Stimulated activated naive CD8-positive, alpha-beta T cell treated with anti-CD3 and anti-CD28 coated beads, Interleukin-15, amount 100 ng/mL, for 72 hours (primary cell): ENCODE measurements at places on chromosomes 5 and 9.

GRCh38 chr9:130101915-130102314 lies 48.2 kb downstream of the GPR107 start:
- DNase-seq = no peak

DNA sequence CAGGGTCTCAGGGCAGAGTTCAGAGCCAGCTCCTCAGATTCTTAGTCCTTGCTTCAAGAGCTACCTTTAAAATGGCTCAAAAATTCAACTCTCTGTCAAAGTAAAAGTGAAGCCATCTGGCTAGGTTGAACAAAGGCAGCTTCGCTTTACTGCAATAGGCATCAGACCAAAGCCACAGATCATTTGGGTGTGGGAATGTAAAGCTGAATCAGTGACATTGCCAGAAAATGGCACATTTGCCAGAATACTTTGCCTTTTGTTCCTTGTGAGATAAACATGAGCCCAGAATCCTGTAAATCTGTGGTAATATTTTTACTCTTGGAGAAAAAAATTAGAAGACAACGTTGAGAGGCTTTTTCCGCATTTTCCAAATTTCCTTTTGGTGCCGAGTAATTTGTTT lies 210.5 kb downstream of the PALM2AKAP2 start:
- no peak for DNase-seq

DNA sequence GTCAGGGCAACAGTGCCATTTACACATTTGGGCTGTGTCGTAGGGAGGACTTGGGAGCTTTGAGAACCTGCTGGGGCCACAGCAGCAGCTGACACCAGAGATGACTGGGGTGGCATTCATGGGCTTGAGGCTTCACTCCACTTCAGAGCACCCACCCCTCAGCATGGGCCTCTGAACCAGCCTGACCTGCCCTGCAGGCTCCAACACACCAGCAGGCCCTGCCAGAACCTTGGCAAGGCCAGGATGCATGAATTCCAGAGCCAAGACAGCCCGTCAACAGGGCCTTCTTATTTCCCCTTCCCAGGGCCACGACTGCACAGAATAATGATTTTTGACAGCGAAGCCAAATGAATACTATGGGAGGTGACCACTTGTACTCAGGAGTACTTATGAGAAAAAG lies 77.0 kb downstream of the SMIM23 start:
- no peak for DNase-seq

GRCh38 chr9:73148447-73148937 lies 3.2 kb upstream of the ANXA1 start:
- no peak for DNase-seq

GRCh38 chr5:5315068-5315980 lies 107.2 kb upstream of the ICE1 start:
- DNase-seq = no peak
